ENCODE measurements at places on chromosomes 1 and 21.

DNA sequence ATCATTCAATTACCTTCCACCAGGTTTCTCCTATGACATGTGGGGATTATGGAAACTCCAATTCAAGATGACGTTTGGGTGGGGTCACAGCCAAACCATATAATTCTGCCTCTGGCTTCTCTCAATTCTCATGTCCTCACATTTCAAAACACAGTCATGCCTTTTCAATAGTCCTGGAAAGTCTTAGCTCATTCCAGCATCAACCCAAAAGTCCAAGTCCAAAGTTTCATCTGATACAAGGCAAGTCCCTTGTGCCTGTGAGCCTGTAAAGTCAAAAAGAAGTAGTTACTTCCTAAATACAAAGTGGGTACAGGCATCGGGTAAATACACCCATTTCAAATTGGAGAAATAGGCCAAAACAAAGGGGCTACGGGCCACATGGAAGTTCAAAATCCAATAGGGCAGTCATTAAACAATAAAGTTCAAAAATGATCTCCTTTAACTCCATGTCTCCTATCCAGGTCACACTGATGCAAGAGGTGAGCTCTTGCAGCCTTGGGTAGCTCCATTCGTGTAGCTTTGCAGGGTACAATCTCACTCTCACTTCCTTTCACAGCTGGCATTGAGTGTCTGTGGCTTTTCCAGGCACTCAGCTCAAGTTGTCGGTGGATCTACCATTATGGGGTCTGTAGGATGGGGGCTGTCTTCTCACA is 112.9 kb downstream of the FCRL5 start:
- DNase-seq, result no peak

GRCh38 chr1:205243350-205244191 is 15.8 kb downstream of the TMCC2 start:
- DNase-seq, result no peak

GRCh38 chr1:70034403-70034802 is 171.0 kb downstream of the LRRC40 start:
- peak; percentile 45 for DNase-seq

- DNase-seq, result no peak
Observed at GRCh38 chr1:24558902-24559791, 3.3 kb downstream of the NCMAP start.

- no peak for DNase-seq
Observed at GRCh38 chr1:168775366-168775765, 46.4 kb upstream of the DPT start.

DNA sequence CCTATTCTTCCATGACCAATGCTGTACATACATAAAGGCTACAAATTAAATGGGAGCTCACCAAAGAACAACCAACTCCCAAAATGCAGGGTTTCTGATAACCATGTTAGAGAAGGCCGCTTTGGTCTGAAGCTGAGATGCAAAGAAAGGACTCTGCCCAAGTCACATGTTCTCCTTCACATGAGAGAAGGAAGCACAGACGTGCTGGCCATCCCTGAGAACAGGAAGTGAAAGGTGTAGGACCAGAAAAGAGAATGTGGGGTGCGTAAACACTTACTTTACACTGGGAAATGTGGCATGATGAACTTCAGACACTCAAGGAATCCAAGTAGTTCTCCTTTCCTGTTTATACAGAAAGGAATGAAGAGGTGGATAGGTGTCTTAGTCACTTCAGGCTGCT is 31.7 kb upstream of the TADA1 start:
- DNase-seq, result no peak

DNA sequence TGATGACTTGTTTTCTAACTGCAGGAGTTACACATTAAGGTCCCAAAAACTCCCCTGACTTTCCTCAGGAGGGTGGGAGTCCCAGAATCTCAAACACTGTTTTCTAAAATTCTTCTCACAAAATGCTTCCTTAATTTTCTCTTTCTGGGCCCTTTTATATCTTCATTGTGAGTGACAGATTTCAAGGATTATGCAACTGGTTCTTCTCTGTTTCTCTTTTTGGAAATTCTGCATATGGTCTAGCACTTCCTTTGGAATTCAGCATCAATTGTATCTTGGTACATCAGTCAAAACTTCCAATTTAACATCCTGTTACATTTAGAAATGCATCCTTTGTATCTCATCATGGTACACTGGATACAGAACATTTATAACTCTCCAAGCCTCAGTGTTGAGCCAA is 59.7 kb downstream of the LMO4 start:
- no peak for DNase-seq

- DNase-seq, result no peak
Observed at GRCh38 chr1:3978990-3979325, 78.9 kb upstream of the C1orf174 start.

- DNase-seq, result no peak
Observed at GRCh38 chr1:78419309-78419708, 71.5 kb upstream of the PTGFR start.

GRCh38 chr1:231278100-231278790 is 37.2 kb downstream of the GNPAT start:
- DNase-seq, result no peak

- DNase-seq, result no peak
Observed at GRCh38 chr1:42941640-42942330, 16.9 kb downstream of the SLC2A1 start.

DNA sequence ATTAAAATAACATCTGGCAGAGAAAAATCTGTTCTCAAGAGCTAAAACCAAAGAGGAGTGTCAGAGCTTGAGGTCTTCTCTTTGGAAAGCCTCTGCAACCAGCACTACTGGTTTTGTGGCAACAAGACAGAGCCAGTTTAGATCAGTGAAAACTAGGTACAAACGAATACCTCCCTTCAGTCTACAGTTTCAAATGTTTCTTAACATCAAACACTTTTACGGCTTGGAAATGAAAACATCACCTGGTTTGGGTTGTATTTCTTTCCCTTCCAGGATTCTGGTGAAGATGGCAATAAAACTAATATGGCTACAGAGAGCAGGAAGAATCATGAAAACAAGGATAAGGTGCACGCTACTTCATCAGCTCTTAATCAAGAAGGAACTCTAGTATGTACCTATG is 339.4 kb upstream of the ESRRG start:
- DNase-seq, result no peak

Measured in NCI-H1417 treated with DMSO at 0.1 percent for 48 hours (cell line).